ENCODE measurements at places on chromosomes 1 and 21.

- no peak for DNase-seq
Measured at GRCh38 chr1:114102136-114102535, 51.5 kb downstream of the SYT6 start.

DNA sequence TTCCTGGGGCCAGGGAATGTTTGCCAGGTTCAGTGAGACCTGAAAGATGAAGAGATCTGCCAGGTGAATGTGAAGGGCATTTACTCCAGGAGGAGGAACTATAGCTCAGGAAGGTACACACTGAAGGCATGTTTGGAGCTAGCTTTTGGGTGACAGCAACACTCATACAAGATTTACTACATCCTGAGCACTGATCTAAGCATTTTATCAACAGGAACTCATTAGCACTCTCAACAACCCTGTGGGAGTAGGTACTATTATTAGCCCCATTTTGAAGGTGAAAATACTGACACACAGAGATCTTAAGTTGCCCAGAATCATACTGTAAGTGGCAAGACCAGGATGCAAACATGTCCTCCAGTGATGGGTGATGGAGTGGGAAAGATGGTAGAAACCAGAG is 6.7 kb downstream of the GADD45A start:
- DNase-seq = no peak

GRCh38 chr1:165844114-165844798 is 16.8 kb downstream of the UCK2 start:
- DNase-seq = no peak

DNA sequence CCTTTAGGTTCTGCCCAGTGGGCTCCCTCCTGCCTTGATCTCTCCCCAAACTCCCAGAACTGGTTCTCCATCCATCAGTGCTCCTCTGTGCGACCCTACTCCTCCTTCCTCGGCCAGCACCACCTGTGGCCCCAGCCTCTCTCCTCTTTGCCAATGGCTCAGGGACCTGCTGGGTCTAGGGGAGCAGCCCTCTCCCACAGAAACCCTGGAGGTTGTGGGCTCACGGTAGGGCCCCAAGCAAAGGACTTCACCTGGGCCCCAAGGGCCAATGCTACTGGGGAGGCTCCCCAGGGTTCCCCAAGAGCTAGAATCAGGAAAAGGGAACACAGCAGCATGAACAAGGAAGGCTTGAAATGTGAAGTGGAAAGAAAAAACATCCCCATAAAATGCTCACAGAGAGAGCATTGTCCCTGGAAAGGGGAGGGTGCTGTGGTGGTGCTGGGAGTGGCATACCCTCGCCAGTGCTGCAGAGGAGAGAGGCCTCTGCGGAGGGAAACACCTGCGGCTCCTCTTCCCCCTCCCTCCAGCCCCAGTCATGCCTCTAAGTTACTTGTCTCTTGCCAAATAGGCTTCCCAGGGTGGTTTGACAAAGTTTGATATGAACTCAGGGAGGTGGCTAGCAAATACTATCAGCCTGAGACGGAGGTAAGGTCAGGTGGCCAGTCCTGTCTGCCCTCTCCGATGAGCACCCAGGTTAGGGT is 2.5 kb downstream of the TMEM63A start:
- no peak for DNase-seq

DNA sequence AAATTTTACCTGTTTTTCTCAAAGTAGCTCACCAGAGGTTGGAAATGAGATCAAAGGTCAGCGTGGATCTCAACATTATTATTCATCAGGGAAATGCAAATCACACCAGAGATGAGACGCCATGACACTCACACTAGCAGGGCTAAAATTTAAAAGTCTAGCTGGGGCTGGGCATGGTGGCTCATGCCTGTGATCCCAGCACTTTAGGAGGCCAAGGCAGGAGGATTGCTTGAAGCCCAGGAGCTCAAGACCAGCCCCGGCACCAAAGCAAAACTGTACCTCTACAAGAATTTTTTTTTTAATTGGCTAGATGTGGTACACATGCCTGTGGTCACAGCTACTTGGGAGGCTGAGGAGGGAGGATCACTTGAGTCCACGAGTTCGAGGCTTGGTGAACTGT is 41.4 kb upstream of the PCBP3 start:
- DNase-seq = no peak

DNA sequence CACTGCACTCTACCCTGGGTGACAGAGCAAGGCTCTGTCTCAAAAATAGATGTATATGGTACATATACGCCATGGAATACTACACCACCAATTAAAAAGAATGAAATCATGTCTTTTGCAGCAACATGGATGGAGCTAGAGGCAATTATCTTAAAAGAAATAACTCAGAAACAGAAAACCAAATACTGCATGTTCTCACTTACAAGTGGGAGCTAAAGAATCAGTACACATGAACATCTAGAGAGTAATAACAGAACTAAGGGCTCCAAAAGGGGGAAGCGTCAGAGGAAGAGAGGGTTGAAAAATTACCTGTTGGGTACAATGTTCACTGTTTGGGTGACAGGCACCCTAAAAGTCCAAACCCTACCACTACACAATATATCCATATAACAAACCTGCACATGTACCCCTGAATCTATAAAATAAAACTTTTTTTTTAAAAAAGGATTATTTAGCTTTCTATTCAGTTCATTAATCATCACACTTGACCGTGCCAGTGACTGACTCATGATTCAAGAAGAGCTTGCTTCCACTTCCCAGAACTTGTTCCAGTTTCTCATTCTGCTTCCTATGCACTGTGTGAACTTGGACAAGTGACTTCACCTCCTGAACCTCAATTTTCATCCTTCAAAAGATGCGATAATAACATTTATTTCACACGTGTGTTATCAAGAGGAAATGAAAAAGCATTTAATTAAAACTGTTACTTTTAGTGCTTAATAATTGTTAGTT is 109.6 kb downstream of the PLPP3 start:
- DNase-seq = no peak

GRCh38 chr1:97488530-97488929 is 432.3 kb downstream of the DPYD start:
- no peak for DNase-seq

- no peak for DNase-seq
Measured at GRCh38 chr1:184062640-184063286, 11.2 kb downstream of the TSEN15 start.

- DNase-seq = no peak
Measured at GRCh38 chr1:223248770-223249140, 105.7 kb upstream of the TLR5 start.

DNA sequence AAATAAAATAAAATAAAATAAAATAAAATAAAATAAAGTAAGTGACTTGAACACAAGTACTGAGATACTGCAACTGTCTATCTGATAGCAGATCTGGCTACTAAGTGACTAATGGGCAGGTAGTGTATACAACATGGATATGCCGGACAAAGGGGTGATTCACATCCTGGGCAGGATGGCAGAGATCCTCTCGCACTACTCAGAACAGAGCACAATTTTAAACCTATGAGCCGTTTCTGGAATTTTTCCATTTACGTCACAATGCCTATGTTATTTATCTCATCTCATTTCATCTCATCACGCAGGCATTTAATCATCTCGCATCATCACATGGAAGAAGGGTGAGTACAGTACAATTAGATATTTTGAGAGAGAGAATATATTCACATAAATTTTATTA is 233.3 kb upstream of the COA6 start:
- DNase-seq = no peak

- DNase-seq = no peak
Measured at GRCh38 chr1:243260221-243260880, 4.5 kb downstream of the SDCCAG8 start.

GRCh38 chr1:31614414-31615005 is 3.0 kb upstream of the HCRTR1 start:
- DNase-seq = no peak

- DNase-seq = no peak
Measured at GRCh38 chr1:225917536-225917935, 6.5 kb downstream of the PYCR2 start.

GRCh38 chr1:155051342-155051776 is 243 bp downstream of the ADAM15 start:
- no peak for DNase-seq

DNA sequence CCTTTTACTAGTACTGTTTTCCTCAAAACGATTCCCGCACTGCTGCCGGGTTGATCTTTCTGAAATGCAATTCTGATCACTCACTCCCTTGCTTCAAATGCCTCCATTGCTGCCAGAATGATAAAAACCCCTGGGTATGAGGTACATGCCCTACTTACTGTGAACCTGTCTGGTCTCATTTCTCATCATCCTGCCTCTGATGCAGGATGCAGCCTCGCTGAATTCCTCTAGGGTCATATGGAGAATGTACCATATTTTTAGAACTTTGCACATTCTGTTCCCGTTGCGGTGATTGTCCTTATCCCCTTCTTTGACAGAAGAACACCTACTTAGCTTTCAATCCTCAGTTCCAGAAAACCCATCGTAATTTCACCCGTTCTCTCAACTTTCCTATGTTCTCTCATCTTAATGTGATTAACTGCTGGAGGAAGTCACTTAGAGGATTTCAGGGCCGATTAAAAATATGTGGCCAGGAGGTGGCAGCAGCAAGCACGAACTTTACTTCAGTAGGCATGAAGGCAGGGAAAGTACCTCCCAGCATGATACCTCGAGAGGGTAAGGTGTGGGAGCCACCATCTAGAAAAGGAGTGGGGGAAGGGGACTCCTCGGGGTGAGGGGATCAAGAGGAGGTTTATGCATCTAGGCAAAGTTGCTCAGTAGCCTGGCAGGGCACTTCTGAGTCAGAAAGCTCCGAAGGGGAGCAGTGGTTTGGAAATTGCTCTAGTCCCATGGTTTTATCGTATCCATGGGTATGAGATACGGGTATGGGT is 361.5 kb upstream of the ZP4 start:
- no peak for DNase-seq

GRCh38 chr1:149997585-149998262 is 12.8 kb downstream of the OTUD7B start:
- no peak for DNase-seq

Measured in HCT116 (cell line).